ENCODE measurements at places on chromosomes 6 and 20.

DNA sequence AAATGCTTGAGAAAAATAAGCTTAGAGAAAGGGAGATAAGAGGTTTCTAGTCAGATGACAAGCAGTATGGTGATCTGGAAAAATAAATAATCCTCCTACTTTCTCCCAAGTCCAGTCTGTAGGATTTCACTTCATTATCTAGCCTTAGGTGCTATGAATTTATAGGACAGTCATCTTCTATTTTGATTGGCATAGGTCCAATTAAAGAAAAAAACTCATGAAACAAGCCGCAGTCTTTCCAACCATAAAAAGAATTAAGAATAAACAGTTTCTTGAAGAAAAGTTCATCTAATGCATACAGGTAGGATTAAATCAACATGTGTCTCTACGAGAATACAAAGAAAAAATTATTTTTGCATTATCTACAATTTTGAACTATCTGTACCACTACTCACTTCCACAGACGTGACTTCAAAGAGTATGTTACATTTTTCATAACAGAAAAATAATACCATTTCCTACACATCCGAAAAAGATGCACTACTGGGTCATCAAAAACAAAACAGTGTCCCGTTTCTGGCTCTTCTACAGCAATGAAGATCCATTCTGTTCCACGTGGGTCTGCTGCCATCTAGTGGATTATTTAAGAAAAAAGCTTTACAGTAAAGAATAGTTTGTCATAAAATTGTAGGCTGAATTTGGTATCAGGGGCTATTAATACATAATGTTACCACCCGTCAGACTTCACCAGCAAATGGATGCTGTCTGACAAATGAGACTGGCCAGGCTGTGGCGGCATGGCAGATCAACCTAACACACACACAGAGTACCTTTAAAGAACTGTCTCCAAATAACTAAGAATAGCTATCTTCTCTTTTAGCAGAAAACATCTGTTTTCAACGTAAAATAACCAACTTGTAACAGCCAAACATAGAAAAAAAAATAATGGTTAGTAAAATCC, 28.9 kb downstream of the STX7 start:
- DNase-seq, result no peak

GRCh38 chr20:43565758-43566104, 6.9 kb downstream of the SGK2 start:
- DNase-seq, result no peak

DNA sequence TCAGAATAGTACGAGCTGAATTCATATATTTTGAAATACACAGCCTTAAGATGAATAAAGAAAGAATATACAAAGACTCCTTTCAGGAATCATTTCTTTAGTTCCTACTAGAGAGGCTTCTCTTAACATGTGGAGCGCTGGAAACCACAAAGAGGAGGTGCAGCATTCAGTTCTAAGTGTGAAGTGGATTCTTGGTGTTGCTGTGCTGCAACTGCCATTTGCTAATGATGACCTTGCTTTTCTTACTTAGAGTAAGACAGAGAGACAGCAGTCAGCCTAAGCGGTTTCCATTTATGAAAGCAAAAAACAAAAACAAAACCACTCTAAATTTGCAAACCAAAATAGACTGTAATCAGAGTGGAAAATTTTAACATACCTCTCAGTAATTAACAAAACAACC, 629.0 kb downstream of the EPHA7 start:
- DNase-seq, result no peak

DNA sequence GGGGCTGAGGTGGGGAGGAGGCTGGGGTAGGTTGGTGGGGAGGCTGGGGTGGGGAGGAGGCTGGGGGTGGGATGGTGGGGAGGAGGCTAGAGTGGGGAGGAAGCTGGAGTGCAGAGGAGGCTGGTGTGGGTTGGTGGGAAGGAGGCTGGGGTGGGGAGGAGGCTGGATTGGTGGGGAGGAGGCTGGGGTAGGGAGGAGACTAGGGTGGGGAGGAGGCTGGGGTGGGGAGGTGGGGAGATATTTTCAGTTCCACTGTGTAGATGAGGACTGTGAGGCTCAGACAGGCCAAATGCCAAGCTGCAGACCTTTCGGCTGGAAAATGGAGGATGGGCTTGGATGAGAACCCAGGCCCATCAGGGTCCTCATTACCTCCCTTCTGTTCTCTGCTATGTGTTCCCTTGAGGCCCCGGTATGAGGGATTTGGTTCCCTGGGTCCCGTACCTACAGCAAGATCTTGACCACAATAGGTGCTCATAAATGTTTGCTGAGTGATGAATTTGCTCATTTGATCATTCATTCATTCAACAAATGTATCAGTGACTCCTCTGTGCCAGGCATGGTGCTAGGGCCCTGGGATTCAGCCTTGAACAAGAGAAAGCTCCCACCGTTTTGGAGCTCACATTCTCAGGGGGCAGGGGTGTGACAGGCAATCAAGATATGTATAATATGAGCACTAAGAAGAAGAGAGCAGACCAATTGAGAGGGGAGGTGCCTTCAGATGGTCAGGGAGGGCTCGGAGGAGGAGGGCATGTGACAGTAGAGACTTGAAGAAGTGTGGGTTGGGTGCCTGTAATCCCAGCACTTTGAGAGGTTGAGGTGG, 36.1 kb upstream of the NOL4L start:
- DNase-seq, result no peak

DNA sequence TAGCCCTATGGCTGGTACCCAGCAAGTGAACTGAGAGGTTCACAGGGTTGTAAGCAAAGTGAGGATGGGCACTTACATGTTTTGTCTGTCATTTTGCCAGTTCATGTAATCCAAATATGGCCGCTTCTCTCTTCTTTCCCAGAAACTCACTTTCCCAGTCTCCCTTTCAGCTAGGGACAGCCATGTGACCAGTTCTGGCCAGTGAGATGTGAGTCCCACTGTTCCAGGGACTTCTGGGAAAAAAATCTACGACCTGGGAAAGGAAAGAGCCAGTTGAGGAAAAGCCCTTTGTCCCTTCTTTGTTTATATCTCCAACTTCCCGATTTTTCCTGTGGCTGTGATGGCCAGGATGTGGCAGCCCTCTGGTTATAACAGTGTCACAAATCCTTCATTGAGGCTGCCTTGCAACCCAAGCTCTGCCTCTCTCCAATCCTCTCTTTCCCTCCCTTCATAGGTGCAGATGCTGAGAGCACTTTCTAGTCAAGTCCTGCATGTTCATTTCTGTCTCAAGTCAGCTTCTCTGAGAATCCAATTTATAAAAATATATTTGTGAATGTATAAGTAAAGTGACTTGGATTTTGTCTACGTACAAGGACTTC, 148.6 kb upstream of the ZFP64 start:
- no peak for DNase-seq

- no peak for DNase-seq
Measured at GRCh38 chr6:163329991-163330390, 84.5 kb upstream of the QKI start.

DNA sequence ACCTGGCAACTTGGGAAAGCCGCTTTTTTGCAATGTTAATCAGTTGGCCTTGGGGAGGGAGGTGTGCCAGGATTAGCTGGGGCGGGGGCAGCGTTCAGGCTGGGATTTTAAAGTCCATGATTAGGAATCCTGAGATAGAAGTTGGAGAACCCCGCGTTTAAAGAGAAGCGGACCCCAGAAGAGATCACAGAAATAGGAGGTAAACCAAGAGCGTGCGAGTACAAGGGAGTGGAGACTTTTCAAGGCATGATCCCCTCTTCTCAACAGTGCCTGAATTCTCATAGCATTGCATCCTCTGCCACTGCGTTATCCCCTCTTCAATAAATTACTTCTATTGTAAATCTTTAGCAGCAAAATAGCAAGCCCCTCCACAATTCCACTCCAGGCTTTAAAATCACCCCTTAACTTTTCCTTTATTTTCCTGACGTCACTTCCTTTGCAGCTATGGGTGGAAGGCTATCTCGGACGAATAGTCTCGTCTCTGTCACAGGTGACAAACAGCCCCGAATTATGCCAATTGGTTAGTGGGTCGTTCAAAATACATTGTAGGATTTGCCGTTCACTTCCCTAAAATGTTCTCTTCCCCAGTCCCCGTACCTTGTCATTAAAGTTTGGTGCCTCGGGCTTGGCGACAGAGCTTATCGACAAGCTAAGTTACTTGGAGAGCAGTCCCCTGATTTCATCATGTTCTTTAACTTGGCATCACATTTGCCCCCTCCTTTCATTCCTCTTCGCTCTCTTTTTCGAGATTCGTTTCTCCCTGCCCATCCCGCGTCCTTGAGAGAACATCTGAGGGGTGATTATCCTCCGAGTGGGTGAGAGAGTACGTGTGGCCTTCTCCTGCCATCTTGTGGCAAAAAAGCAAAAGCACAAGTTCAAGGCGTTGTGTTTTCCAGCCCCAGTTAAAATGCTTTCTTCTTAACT, 17.1 kb downstream of the OR2B2 start:
- no peak for DNase-seq

DNA sequence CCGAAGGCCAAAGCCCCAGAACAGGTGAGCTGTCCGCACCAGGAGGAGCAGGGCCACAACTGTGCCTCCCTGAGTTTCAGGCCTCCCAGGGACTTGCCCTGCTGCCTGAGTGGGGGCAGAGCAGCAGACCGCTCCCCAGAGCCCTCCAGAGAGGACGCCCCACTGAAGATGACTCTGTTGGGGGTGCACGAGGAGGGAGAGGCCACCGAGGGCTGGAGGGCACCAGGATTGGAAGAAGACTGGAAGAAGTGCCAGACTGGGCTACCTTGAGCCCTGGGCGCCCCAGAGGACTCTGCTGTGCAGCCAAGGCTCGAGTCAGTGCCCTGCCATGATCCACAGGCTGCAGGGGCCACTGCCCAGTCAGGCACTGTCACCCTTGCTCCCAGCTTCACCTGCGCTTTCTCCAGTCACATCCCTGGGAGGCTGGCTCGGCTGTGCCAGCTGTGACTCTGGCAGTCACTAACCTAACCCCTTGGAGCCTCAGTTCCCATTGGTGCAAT, 11.3 kb downstream of the CST7 start:
- DNase-seq, result no peak
